ENCODE measurements at places on chromosomes 3 and 15. TPM values are rescaled to one million over a fixed set of nuclear protein-coding genes. Genes with fewer than 3 reads are reported as not detected.

The EID1 gene
- 202 TPM for total RNA-seq

The ZSCAN29 gene
- total RNA-seq = 5.8 TPM

The EIF4E3 gene
- 3.7 TPM for total RNA-seq

The MAGEF1 gene
- 13.8 TPM for total RNA-seq

The ROPN1B gene
- not detected for total RNA-seq

The IQCH gene
- total RNA-seq = 1.7 TPM

The FAM131A gene
- total RNA-seq = 34.4 TPM

The HDC gene
- total RNA-seq = not detected
